ENCODE measurements at places on chromosomes 7 and 10.

- no peak for DNase-seq
Observed at GRCh38 chr10:1327759-1328158, 271.6 kb downstream of the WDR37 start.

DNA sequence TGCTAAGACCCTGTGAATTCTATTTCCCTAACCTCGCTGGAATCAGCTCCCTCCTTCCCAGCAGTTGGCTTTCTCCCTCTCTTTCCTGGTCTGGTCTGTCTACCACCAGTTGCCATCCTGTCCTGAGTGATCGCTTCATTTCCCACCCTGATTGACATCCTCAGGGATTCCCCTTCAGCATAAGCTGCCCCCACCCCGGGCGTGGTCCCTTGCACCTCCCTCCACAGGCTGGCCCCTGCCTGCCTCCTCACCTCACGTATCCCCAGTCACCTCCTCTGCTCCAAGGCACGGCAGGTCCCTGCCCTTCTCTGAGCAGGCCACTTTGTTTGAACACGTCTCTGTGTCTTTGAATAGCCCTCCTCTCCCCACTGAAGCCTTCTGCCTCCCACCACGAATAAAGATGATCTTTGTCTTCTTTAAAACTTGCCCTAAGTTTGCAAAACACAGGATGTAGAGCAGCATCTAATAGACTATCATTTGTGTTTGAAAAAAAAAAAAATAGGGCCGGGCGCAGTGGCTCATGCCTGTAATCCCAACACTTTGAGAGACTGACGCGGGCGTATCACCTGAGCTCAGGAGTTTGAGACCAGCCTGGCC lies 233.5 kb downstream of the CUX1 start:
- no peak for DNase-seq

DNA sequence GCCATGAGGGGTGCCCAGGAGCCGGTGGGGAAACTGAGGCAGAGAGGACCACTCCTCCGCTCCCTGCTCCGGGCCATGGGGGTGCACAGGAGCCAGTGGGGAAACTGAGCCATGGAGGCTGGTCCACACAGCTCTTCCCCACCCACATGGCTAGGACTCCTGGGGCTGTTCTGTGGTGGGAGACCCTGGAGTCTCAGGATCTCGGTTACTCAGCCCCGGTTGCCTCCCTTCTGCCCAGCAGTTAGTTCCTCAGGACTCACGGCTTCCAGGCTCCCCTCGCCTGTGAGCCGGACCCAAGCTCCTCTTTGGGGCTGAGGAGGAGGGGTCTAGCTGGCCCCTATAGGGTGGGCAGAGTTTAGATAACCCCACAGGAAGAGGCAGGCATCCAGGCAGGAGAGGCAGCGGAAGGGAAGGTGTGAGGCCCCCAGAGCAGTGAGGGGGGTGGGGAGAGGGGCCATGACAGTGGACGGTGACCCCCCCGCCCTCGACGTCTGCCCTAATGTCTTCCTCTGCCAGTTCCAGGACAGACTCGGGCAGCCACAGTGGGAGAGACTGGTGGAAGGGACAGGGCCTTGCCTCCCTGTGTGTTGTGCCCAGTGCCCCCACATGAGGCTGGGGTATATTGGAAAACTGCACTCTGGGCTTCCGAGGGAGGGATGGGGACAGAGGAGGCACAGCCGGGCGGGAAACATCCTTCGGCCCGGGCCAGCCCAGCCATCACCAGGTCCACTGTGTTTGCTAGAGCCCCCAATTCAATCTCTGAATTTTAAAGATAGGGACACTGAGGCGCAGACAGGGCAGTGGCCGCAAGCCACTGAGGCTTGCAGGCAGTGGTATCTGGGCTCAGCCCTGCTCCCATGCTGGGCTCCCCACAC lies 4.3 kb downstream of the ELFN1 start:
- DNase-seq, result no peak

GRCh38 chr10:46282842-46283574 lies 3.8 kb upstream of the ANTXRL start:
- peak; percentile 60 for DNase-seq

DNA sequence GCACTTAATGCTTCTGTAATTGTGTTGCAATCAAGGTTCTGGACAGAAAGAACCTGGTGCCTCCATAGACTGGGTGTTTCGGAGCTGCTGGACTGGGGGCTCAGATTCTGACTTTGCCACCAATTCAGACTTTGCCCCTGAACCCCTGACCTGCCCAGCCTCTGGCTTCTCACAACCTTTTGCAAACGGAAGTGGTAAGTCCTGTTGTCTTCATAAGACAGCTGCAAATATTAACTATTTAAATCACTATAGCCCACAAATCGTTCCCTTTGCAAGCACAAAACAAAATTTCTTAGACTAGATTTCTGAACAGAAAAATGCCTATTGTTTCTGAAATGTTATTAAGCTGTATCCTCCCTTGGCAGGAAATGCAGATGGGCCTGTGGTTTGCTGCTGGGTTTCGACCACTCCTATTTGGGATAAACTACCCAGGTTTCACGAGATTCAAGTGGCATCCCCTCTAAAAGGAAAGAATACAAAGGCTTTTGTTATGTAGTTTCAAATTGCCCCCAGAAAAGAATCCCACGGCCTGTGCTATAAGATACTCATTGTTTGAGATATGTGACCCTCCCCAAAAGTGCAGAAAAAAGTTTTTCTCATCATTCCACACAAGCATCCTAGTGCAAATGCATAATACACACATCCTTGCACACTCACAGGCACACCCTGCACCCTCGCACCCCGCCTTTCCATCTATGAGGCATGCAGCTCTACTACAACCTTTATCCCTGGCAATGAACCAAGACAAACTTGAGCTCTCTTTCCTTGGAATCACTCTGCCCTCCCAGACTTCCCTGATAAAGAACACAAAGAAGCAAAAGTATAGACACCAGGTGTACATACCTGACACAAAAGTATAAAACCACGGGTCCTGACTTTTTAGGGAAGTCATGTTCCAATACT lies 209.1 kb downstream of the PRPF18 start:
- DNase-seq, result no peak

DNA sequence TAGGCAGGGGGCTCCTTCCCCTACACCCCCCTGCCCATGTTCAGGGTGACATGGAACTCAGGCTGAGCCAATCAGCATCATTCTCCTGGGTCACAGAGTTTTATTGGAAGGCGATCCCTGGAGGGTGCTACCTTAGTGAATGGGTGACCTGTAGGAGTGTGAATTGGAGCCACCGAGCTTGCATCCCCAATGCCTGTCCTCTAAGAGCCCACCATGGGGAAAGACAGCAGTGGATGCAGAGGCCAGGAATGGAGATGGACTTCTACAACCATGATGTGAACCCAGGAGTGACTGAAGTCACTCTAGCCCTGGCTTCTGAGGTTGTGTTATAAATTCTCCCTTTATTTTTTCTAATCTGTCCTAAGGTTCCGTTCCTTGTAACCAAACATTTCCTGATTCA lies 89.4 kb downstream of the CCDC71L start:
- DNase-seq, result no peak

- no peak for DNase-seq
Observed at GRCh38 chr7:79312022-79312421, 141.4 kb downstream of the MAGI2 start.

DNA sequence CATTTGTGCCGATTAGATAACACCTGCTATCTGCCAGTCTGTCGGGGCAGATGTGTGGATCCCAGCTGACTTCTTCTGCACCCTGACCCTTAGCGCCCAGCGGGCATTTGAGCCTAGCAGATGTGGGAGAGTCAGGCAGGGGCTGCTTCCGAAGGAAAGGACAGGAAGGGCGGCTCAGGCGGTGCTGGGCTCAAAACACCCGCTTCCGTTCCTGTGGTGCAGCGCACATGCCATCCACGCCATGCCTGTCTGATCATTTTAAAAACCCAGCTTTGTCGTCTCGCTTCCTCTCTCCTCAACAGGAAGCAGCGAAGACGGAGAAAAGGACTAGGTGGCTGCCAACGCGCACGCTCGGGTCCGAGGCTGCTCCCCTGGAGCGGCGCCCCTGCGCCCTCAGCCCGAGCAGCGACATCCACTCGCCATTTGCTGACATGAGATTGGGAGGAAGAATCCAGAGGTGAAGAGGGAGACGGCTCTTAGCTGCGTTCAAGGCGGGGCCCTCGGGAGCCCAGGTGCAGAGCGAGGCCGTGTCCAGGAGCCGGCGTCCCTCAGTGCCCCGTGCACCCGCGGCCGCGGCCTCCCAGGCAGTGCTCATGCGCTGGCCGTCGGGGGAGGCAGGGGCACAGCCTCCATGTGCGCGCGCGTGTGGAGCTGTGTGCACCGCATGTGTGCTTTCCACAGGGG lies 5.9 kb upstream of the BHLHA15 start:
- no peak for DNase-seq

- no peak for DNase-seq
Observed at GRCh38 chr10:36872702-36873393, 252.6 kb upstream of the ANKRD30A start.

GRCh38 chr7:102459221-102459844 lies 5.3 kb downstream of the ALKBH4 start:
- DNase-seq, result no peak

DNA sequence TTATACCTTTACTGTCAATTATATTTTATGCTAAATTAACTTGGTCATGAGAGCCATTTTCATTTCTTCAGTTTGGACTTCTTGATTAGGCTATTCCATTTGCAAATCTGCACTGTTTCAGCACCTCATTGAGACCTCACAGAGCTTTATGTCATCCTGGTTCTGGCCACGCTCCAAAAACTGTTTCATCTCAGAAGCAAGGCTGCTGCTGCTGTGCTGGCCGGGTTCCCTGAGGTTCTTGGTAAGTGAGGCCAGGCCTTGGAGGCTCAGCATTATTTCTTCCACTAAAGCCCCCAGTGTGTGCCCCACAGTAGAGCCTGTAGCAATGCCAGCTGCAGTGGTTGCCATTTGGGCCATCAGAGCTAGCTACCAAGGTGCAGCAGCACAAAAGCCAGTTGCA lies 7.8 kb upstream of the ZNF485 start:
- no peak for DNase-seq

DNA sequence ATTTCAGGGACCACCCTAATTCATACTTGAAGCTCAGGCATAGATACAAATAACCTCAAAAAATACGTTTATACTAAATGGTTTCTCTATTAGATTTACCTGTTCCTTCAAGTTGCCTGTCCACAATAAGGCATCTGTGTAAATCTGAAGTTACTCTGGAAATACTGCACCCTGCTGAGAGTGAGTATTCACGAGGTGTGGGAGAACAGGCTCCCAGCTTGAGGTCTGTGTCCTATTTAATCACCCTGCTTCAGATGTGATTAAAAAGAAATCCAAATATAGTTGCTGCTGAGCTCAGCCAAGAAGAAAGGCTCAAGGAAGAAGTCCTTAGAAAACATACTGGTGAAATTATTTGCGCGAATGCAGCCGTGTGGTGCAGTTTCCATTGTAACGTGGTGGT lies 136.8 kb downstream of the KLF6 start:
- DNase-seq, result no peak

GRCh38 chr10:3510741-3511140 lies 274.3 kb downstream of the KLF6 start:
- no peak for DNase-seq

DNA sequence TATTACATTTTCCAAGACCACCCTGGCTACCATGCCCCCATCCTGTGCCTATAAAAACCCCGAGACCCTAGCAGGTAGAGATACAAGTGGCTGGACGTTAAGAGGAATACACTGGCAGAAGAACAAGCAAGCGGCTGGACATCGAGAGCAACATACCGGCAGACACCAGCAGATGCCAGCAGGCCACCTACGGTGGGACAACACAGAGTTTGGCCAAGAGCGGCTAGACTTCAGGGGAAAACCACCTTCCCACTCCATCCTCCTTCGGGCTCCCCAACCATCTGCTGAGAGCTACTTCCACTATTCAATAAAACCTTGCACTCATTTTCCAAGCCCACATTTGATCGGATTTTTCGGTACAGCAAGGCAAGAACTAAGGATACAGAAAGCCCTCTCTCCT lies 70.3 kb downstream of the ORC5 start:
- DNase-seq, result no peak

DNA sequence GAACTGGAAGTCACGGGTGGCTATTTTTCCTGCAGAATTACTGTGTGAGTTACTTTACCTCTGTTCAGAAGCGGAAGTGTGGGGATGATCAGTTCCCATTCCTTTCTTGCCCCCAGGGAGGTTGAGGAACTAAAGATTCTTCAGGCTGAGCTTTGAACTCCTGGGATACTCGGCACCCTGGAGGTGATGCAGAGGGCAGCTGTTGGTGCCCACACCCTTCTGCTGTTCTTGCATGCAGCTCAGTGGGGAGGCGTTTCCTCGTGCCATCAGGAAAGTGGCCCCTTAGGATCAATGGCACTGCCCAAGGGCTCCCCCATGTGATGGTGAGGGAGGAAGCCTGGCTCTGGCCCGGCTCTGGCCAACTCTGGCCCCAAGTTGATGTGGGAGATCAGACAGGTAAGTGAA lies 44.7 kb upstream of the MXI1 start:
- DNase-seq, result no peak

DNA sequence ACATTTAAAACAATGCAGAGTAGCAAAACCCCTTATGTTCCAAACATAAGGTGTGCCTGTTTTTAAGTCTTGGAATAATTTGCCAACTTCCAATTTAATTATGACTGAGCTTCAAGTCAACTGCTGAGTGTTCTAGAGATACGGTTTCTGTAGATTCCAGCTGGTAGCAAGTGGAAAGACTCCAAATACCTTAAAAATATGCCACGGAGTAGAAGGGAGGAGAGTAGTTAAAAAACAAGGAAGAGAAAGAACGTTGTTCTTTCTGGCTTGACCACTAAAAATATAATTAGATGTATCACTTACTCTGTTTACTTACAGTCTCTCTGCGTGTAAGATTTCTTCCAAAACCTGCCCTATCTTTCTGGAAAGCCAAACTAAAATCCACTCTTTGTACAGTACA lies 24.5 kb upstream of the ABLIM1 start:
- no peak for DNase-seq

- DNase-seq, result no peak
Observed at GRCh38 chr7:33888166-33888565, 17.2 kb upstream of the BMPER start.

DNA sequence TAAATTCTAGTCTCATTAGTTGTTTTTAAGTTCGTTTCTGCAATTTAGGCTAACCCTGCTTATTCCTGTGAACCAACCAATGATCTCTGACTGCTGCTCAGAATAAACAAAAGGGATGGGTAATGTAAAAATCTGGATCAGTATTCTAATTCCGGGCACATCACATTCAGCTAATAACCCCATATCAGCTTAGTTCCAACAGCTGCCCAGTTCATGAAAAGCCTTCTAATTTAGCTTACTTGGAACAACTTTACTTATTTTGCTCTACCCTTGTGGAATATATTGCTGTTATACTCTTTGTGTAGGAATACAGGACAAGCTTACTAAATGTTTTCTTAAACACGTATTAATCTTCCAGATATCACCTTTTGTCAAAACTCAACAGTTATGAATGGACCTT lies 3.6 kb upstream of the CFAP43 start:
- DNase-seq, result no peak

- no peak for DNase-seq
Observed at GRCh38 chr10:14751921-14752320, 22.8 kb downstream of the FAM107B start.

DNA sequence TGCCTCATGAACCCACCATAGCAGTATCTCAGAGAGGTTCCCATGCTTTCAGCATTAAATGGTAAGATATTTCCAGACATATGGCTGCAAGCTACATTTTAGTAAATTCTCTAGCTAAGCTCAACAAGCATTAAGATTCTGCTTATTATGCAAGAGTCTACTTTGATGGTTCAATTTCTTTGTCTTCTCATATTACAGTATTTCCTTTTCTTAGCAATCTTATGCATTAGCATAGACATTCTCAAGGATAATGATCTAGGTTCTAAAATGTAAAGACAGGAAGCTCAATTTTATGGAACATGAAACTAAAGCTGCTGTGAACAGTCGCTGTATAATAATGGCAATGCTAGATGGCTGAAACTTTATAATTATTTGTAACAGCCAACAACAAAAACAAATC lies 39.2 kb downstream of the MEOX2 start:
- DNase-seq, result no peak

- DNase-seq, result no peak
Observed at GRCh38 chr10:43689618-43689954, 40.9 kb upstream of the ZNF32 start.

Measured in KBM-7 (cell line).